ENCODE measurements at places on chromosomes 4 and X.

- no peak for DNase-seq
Measured at GRCh38 chr4:3707423-3708102, 58.6 kb upstream of the ADRA2C start.

DNA sequence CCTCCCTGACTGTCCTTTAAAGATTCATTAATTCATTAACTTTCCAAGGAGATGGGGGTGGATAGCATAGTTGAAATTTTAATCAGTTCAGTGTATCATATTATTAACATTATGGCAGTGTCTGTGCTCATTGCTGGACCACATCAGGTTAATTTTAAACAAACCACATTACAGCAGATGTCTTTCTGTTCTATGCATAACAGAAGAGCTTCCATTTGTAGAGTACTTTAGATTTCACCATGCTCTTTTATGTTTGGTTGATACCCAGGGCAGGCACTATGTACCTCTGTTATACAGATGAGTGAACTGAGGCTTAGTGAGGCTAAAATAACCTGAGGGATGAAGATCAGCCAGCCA lies 41.1 kb downstream of the AFF2 start:
- DNase-seq: no peak

DNA sequence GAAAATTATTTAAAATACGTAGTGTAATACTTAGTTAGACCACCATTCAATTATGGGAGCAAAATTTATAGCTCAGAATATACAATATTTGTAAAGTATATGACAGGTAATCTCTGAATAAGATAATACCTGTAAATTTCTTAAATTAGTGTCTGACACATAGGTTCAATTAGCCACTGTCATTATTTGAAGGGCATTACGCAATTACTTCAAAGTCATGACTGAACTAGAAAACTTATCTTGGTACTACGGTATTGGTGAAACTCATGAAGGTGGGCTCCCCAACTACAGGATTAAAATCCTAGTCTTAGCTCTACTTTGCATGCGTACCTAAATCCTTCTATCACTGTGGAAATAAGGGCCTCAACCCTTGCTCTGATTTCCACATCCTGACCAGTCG lies 860.7 kb downstream of the PCDH19 start:
- DNase-seq: no peak

- DNase-seq: no peak
Measured at GRCh38 chr4:47704693-47705325, 133.1 kb downstream of the CORIN start.

- DNase-seq: no peak
Measured at GRCh38 chrX:45632506-45632905, 431.8 kb upstream of the DIPK2B start.

- DNase-seq: no peak
Measured at GRCh38 chr4:168598191-168598590, 101.3 kb downstream of the PALLD start.

- no peak for DNase-seq
Measured at GRCh38 chr4:177569434-177569833, 127.2 kb upstream of the AGA start.

DNA sequence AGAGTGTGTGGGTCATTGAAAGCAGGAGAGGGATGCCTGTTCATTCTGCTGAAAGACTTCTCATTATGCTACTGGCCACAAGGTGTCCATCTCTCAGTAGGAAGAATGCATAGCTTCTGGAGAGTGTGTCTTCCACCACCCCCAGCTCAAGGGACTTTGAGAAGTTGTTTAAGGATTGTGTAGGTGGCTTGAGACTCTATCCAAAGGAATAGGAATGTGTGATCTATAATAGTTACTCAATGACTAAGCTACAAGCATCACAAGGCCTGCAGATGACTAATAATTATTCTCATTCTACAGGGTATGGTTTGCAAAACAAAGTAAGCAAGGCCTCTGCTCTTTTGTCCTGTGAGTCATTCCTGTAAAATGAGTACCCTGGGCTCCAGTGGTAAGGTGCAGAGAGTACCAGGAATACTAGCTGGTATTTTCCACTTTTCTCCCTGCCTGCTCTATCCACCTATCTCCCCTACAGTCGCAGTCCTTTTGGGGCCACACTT lies 279.8 kb upstream of the BOD1L1 start:
- no peak for DNase-seq

GRCh38 chr4:121212806-121213205 lies 48.7 kb upstream of the TNIP3 start:
- DNase-seq: no peak

GRCh38 chrX:154329294-154329693 lies 33.7 kb downstream of the TKTL1 start:
- no peak for DNase-seq

DNA sequence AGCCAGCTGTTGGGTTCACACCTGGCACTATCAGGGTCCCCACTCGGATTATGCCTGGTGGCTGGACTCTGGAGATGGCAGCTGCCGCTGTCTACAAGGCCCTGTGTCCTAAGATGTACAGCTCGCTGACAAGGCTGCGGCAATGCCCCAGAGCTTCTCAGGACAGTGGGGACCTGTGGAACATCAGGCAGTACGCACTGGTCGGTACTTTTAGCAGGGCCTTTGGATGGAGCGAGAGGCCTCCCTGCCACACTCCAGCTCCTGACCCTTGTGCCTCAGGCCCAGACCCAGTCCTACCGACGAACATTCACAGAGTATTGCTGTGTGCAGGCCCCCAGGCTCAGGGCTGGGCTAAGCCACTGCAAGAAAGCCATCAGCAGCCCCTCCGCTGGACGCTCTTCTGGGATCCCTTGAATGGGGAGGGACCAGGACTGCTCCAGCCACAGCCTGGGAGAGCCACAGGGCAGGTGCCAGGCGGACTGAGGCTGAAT lies 45.7 kb upstream of the HMX1 start:
- DNase-seq: no peak

DNA sequence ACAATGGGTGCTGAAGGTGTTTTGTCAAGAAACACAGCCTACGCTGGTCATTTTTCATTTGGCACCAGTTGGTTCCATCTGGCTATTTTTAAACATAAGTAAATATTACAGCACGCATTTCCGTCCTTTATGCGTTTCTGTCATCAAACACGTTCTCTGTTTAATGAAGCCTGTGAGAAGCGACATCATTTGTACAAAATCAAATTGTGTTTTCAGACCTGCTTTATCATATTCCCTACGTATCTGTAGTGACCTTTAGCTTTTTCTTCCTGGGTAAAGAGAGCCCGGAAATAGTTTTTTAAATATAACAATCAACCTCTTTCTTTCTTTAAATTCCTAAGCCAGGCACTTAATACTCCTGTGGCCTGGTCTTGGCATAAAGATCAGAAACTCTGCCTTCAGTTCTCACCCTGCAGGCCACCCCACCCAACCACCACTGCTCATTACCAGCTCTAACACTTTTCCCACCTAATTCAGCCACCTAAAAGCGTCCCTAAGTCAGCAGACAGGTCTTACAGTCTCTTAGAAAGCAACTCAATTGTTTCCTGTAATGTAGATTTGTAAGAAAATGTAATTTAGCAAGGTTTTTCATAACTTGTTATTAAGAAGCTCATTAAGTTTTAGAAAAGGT lies 30.4 kb downstream of the ACSL1 start:
- no peak for DNase-seq

DNA sequence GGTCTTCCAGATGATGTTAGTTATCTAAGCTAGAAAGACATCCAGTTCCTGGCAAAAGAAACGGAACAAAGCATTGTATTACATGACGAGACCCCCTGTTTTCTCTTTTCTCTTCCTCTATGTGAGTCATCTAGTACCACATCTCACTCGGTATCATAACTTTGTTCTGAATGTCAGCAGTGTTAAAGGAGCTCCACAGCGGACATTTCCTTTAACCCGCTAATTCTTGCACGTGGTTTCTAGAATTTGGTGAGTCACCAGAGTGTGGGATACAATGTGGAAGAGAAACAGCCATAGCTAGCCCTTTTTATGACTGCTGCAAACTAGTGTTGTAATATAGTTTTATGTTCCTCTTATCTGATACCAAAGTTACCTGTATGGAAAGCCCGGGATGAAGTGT lies 243.7 kb downstream of the TENM3 start:
- no peak for DNase-seq

GRCh38 chr4:78293821-78294301 lies 236.7 kb downstream of the FRAS1 start:
- no peak for DNase-seq

DNA sequence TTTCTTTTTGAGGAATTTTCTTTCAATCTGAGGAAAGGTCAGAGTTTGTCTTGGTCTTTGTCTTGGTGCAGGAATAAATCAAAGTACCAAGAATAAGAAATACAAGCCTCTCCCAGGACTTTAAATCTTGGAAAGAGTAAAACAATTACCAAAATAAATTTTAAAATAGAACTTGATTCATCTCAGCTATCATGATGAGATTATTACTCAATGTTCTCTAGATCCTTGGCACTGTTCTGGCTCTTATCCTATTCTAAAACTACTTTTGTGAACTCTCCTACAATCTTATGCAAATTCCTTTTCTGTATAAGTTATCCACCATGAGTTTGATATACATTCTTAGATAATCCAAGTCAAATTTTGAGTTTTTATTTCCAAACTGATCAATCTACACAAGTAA lies 464.3 kb downstream of the PPARGC1A start:
- DNase-seq: no peak

GRCh38 chrX:154464806-154465365 lies 6.8 kb downstream of the PLXNA3 start:
- no peak for DNase-seq

- DNase-seq: no peak
Measured at GRCh38 chr4:40331101-40331745, 3.9 kb upstream of the CHRNA9 start.

GRCh38 chr4:8303485-8304281 lies 34.1 kb downstream of the HTRA3 start:
- no peak for DNase-seq

GRCh38 chr4:124745985-124746801 lies 33.7 kb upstream of the ANKRD50 start:
- DNase-seq: no peak

DNA sequence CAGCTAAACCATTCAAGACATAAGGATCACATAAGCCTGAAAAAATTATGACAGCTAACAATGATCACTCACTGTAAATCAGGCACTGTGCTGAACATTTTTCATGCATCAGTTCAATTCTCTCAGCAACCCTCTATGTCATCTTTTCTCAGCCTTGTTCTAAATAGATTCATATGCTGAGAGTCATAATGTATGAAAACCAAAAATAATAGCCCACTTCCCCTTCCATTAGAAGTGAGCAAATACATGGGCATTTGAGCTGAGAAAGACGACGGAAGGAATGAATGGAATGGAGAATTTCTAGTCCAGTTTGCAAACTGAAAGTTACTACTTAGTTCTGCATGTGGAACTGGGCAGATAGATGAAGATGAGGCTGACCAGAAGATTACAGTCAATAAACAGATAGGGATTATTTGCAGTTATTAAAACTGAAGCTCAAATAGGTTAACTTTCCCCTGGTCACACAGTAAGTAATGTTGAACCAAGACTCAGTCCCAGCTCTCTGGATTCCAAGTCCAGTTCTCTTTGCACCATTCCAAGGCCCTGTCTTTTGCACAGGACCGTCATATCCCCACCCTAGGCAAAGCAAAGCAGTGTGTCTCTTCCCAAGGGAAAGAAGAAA lies 1.6 kb upstream of the SH3RF1 start:
- no peak for DNase-seq

DNA sequence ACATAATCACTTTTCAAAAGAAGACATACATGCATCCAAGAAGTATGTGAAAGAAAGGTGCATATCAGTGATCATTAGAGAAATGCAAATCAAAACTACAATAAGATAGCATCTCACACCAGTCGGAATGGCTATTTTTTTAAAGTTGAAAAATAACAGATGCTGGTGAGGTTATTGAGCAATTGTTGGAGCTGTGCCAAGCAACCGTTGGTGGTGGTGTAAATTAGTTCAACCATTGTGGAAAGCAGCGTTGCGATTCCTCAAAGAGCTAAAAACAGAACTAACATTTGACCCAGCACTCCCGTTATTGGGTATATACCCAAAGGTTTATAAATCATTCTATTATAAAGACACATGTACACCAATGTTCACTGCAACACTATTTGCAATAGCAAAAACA lies 14.2 kb downstream of the COX7B2 start:
- no peak for DNase-seq

GRCh38 chr4:180610324-180610723 lies 1632.9 kb upstream of the TENM3 start:
- DNase-seq: no peak

GRCh38 chr4:56959100-56959499 lies 18.3 kb downstream of the NOA1 start:
- DNase-seq: no peak

GRCh38 chrX:3066555-3066954 lies 25.3 kb downstream of the ARSF start:
- no peak for DNase-seq

DNA sequence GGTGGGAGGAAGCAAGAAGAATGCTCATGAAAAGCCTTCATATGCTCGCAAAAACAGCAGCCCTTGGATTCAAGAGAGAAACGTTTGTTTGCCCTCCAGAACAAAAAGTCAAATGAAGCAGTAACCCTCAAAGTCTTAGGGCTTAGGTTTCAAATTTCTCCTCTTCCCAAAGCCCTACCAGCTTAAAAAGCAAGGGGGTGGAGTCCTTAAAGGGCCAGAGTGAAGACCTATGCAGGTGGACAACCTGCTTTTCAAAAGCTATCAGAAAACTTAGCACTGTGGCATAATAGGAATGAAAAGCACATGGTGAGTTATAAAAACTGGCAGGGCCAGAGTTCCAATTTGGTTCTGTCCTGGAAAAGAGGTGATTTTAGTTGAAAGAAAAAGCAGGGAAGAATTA lies 253.3 kb downstream of the NAP1L3 start:
- no peak for DNase-seq

GRCh38 chr4:69493515-69493914 lies 2.2 kb downstream of the UGT2B4 start:
- no peak for DNase-seq

DNA sequence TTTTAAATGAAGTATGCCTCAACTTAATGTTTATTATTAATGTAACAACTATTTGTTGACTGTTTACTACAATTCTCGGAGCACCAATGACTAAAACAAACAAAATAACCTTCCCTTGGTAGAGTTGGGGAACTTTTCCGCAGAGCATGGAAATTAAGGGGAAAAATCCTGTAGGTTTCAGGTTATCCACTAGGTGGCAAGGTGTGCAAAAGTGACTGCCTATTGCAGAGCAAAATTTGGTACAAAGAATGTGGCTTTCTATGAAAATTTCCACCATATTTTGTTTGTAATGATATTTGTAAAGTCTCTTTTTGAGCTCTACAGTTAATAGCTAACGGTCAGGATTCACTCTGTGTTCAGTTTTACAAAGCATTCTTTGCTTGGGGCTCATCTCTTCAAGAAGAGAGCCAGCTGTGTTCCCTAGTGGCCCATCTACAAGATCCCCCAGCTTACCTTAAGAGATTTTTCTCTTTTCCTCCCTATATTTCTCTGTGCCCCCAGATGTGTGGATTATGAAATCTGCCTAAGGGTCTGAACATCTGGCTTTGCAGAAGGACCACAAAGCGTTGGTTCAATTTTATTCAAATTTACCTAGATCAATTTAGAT lies 61.1 kb downstream of the FBXO8 start:
- DNase-seq: no peak

Data from stimulated activated CD8-positive, alpha-beta memory T cell treated with anti-CD3 and anti-CD28 coated beads, Interleukin-7, amount 100 ng/mL, for 1 hour (primary cell).